Mesendoderm (in vitro differentiated cells): ENCODE measurements at places on chromosomes 7 and 10.

- DNase-seq = no peak
These were observed 142.6 kb upstream of the LSM8 start for GRCh38 chr7:118041251-118041878.

DNA sequence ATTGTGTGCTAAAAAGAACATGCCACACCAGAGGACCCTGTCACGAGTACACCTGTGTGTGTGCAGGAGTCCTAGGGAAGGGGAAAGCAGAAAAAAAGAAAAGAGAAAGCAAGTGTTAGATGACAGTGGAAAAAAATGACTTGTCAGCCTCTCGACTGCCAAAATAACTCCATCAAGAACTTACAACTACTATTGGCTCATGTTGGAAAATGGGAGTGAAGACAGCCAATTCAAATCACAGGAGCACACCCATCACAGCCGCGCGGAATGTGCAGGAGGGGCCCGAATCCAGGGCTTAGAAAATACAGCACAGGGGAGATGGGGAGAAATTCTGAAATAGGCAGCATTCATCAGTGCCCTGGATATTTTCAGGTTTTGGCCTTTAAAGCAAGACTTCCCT, 38.1 kb upstream of the FOXI2 start:
- no peak for DNase-seq

DNA sequence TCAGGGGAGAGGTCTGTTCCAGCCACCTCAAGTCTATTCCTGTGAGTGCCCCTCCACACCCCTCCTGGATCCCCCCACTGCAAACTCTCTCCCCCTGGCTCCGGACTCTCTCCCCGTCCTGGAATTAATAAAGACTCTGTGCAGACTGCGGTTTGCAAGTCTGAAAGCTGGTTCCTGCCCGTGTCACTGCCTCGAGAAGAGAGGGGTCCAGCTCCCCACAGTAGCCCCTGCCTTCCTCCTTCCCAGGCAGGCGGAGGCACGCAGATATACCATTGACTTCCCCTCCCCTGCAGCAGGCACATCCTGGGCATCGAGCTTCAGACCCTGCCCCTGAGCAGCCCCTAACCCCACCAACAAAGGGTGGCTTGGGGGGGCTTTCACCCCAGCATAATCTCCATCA, 2.2 kb upstream of the ELN start:
- no peak for DNase-seq

GRCh38 chr10:50605269-50605950, 18.3 kb downstream of the SGMS1 start:
- DNase-seq = no peak

DNA sequence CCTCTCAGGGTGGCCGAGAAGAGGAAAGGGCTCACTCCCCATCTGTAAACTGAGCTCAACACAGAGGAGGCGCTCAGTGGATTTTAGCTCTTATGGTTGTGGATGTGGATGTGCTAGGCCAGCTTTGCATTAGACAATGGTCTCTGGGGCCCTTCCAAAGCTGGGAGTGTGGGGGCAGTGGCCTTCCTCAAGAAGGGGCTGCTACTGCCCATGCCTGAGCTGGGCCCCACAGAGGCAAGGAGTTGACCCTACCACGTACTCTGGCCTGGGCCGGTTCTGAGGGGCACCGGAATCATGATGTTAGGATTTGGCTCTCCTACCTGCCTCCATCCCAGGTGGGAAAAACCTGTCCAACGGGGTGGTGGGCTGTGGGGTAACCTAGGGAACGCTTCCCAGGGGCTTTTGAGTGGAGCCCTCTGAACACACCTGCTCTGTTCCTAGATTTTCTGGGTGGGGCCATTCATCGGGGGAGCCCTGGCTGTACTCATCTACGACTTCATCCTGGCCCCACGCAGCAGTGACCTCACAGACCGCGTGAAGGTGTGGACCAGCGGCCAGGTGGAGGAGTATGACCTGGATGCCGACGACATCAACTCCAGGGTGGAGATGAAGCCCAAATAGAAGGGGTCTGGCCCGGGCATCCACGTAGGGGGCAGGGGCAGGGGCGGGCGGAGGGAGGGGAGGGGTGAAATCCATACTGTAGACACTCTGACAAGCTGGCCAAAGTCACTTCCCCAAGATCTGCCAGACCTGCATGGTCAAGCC, 11.5 kb downstream of the AQP1 start:
- no peak for DNase-seq

- no peak for DNase-seq
These were observed 8.3 kb downstream of the NOD1 start for GRCh38 chr7:30470163-30470770.

- DNase-seq = peak; percentile 8
These were observed 282.8 kb downstream of the GPR158 start for GRCh38 chr10:25457552-25457951.

- peak; percentile 40 for DNase-seq
These were observed 362.4 kb upstream of the ZNF32 start for GRCh38 chr10:44010873-44011602.

DNA sequence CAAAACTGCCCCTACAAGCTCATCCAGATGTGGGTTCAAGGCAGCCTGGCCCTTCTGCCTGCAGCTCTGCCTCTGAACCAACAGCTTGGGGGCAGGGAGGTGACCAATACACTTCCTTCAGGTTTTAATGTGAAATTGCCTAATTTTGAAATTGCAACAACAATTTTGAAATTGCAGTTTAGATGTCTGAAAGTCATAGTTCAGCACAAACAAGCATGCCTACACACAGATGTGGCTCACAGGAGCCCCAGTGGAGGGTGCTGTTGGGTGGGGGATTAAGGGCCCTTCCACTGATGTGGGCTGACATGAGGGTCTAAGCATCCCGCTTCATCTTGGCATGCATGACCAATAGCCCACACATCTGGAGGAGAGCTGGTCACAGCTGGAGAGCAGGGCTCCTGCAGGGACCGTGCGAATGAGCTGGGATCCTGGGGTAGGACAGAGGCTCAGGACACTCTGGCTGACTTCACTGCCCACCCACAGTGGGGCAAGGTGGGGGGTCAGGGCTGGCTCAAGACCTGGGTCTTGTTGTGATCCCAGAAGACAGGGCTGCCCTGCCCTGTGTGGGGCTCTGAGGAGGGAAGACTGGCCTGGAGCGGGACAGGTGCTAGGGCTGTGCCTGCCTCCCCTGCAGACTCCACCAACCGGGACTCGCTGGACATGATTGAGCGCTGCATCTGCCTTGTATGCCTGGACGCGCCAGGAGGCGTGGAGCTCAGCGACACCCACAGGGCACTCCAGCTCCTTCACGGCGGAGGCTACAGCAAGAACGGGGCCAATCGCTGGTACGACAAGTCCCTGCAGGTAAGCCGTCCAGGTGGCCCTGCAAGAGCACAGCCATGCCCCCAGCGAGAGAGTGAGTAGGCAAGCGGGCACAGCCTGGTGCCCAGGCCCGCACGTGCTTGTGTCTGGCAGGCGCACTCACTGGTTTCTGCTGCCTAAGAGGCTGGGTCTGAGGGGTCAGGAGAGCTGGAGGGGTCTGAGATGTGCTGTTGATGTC, 32.3 kb downstream of the CHAT start:
- no peak for DNase-seq

- no peak for DNase-seq
These were observed 33.7 kb downstream of the MCM10 start for GRCh38 chr10:13195016-13195415.

DNA sequence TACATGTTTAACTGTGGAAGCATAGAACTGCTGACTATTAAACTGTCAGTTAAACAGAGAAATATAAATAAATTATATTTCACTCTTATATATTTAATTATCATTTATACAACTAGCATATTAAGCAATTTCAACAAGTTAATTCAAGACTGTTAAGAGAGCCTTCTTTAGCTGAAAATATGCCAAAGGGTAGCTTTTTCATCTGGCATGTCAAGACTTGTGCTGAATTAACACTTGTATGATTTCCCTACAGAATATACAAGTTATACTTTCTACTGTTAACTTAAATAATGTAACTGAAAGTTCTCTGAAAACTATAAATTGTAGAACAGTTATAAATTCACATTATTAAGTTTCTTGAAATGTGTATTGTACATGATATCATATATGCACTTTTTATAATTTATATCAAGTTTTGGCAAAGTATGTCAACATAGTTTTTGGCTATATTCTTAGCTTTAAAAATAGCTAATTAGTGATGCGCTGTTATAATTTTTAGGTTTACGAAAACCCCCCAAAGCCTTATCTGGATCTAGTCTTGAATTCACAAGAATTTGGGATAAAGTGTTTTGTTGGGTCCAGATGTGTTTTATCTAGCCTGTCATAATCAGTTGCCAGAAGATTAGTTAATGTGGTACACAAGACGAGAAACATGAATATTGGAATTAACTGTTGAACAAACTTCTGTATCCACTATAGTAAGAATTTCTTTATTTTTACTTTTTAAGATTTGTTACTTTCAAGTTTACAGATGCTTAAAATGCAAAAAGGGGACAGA, 231.1 kb upstream of the FOXP2 start:
- DNase-seq = no peak

DNA sequence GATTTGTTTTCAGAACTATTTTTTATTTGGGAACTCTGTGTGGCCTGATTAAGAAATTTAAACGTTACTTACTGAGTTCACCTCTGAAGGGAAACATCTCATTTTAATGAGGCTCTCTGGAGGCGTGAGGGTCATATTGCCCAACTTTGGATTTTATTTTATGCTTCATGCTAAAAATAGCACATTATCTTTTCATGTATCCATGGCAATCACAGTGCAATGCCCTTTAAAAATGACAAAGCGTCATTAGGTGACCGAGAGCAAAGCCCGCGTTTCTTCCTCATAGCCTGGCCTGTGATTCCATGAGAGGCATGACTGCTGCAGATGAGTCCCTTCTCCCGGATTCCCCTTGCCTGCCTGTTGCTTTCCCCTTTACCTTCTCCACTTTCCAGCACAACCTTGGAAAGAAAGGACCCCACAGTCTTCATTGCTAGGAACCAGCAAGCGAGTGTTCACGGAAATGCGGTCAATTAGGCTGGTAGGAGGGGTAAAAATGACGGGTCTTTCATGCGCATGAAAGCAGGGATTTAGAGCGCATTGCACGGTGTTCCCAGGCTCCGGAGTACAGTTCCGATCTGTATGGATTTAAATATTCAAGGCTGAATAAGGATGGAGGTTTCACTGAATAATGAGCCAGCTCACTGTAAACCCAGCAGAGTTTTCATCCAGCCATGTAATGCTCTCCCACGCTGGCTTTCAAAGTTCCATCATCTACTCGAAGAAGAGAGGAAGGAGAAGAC, 98.2 kb upstream of the PITRM1 start:
- no peak for DNase-seq
